Amniotic stem cell (primary cell): ENCODE measurements at places on chromosomes 6 and 20.

GRCh38 chr6:151900256-151900655, 92.8 kb downstream of the ESR1 start:
- DNase-seq = no peak

DNA sequence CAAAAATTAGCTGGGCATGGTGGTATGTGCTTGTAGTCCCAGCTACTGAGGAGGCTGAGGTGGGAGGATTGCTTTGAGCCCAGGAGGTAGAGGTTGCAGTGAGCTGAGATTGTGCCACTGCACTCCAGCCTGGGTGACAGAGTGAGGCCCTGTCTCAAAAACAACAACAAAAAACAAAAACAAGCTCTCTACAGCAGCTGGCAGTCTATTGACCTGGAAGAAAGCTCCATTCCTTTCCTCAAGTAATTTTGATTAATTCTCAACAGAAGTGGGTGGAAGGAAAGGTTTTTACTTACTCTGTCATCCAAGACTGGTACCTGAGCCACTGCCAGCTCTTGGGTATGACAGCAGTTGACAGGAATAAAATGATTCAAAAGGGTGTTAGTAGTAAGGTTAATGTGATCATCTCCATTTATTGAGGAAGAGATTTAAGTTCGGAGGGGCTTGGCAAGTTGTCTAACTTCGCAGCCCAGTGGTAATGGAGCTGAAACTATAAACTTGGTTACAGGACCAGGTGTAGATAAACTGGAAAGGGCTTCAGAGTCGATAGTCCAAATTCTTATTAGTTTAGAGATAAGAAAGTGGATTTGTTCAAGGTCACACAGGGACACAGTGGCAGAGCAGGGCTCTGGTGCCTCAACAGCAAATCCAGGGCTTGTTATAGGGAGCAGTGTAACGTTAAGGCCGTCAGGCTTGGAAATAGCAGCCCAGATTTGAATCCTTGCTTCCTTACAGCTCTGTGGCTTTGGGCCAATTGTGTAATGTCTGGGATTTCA, 14.8 kb downstream of the SRSF3 start:
- DNase-seq = no peak

DNA sequence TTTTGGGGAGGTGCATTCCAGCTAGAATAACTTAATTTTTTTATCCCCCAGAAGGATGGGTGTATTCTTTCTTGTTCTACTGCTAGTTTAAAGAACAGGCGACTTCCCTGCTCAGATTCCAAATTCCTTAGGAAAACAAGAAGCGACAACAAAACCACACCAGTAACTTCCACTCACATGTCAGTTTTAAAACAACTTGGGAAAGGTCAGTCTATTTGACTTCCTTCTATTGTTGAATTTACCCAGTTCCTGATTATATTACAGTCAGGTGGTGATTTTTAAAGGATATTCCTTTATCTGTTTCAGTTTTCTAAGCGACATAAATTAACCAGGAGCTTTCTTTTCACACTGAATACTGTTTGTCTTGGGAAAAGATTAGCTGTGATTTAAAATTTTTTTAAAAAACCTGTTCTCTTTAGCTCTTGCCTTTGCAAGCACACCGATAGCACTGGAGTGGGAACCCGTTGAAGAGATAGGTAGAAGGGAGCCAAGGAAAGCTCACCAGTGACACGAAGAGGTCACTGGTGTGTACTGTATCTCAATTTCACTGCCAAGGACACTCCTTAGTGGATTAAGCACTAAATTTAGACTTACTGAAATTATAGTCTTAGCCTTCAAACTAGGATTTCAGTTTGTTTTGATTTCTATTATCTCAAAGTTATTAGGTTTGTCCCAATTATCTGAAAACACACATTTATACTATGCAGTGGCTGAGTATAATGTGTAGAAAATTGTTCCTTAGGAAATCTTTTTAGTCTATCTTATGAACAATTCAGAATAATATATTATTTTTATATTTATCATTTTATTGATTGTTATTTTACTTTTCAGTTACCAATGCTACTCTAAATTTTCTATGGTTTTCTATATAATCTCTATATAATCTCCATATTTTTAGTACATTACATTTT, 22.3 kb downstream of the MARCKS start:
- DNase-seq = peak; percentile 61

- no peak for DNase-seq
These were observed 45.3 kb downstream of the B4GALT5 start for GRCh38 chr20:49668181-49668877.

GRCh38 chr6:164871783-164872182, 437.6 kb downstream of the C6orf118 start:
- no peak for DNase-seq
